CD4-positive, alpha-beta T cell treated with Interferon gamma for 1 hour (primary cell): ENCODE measurements at places on chromosomes 13 and 19.
A peak's percentile ranks its signal among the peaks of the same experiment; 100 is the strongest.

GRCh38 chr19:30564551-30565011 lies 192.4 kb downstream of the ZNF536 start:
- no peak for DNase-seq

- DNase-seq: no peak
Measured at GRCh38 chr19:17103177-17103576, 27.6 kb downstream of the MYO9B start.

DNA sequence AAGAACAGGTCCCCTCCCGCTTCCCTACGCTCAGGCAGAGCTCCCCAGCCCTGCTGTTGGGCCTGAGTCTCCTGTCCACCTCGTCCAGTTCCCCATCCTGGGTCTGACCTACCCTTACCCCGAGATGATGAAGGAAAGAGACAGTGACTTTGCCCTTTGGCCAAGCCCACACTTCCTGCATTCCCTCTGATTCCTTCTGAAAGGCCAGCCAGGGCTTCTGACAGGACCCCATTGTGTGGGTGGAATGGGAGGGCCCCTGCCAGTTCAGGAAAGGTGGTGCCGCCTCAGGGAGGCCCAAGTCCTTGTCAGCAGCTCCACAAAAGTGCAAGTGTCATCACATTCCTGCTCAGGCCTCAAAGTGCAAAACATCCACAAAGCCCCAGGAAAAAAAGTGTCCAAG lies 177.8 kb downstream of the PAN3 start:
- no peak for DNase-seq

- peak; percentile 75 for DNase-seq
Measured at GRCh38 chr19:56111601-56112312, 9.3 kb downstream of the ZNF787 start.

DNA sequence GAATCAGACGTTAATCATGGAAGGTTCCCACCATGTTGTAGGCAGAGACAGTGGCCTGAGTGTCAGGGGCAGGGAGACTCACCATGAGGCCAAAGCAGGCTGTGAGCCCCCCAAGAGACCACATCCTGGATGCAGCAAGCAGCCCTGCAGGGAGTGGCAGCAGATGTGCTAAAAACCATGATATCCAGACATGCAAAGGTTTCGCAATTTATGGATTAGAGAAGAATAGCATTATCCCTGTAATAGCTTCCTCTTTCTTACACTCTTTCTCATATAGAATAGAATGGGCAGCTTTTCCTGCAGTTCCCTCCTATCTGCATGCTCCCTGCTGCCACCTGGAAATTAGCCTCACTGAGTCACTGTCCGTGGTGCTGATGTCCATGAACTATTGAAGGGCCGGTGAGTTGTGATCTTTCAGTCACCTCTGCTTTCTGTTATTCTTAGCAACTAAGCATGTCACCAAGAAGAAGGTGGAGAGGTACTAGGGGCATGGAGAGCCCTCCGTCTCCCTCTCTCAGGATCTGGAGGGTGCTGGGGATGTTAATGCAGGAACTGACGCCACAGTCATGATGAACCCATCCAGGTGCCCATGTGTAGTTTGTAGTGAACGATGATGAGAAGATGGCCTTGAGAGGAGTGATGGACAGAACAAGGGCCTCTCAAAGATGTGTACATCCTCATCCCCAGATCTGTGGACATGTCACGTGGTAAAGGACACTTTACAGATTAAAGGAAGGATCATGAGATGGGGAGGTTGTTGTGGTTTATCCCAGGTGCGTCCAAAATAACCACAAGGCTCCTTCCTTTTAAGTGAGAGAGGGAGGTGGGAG lies 9.9 kb downstream of the CEACAM4 start:
- no peak for DNase-seq
